ENCODE measurements at places on chromosomes 11 and 22.

DNA sequence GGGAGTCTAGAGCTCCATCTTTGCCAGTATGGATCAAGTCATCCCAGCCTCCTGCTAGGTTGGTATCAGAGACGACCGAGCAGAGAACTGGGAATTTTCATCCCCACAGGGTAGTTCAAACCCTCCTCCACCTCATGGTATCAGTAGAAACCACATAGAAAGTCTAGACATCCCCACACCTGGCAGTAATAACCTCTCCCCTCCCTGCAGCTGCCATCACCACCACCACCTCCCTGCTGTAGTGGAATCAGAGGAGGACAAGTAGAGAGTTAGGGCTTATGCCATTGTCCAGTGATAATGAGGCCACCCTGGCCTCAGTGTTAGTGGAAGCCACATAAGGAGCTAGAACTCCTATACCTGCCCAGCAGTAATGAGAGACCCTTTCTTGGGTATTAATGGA, 34.3 kb downstream of the BTG4 start:
- no peak for DNase-seq

GRCh38 chr11:85123752-85124231, 503.4 kb downstream of the DLG2 start:
- no peak for DNase-seq

- DNase-seq = no peak
Observed at GRCh38 chr11:10638316-10638925, 55.1 kb downstream of the IRAG1 start.

DNA sequence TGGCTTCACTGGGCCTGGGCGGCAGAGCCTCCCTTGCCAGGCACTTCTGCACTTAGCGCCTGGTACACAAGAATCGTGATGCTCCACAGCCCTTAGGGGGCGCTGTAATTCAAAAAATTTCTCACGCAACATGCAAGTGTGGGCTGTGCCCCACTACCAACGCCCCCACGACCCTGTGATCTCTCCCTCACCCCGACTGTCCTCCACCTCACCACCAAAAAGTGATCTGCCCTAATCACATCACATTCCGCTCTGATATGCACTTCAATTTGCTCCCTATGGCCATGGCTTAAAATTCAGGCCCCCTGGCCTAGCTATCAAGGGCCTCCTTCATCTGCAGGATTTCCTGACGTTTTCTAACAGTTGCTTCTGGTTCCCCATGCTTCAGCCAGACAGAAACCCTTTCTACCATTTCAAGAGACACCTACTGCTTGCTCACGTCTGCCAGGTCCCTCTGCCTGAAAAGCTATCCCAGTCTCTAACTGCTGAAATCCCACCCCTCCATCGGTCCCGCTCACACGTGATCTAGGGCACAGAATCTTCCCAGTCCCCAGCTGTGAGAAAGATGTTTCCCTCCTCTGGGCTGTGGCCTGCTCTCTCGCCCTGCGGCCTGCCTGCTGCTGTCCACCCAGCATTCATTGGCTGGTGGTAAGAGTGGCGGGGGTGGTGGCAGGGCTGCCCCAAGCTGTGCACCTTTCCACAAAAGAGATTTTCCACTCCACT, 27.9 kb upstream of the LRRC32 start:
- no peak for DNase-seq

DNA sequence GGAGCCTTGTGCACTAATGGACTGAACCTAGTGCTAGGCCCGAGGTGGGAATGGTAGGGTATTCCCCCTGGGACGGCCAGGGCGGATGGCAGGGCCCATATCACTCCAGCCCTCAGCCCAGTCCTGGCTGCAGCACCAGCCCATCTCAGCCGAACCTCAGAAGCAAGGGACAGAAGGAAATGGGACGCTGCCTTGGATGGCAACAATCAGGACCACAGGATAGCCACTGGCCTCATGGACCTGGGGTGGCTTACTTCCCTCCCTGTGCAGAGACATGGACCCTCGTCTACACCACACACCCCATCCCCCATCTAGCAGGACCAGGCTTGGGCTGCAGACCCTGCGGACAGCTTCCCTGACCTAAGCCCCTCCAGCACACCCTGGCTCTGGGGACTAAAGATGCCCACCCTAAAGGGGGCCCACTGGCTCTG, 24.1 kb downstream of the ARVCF start:
- DNase-seq = no peak

- no peak for DNase-seq
Observed at GRCh38 chr22:37175414-37176281, 12.4 kb downstream of the C1QTNF6 start.

GRCh38 chr11:7871056-7871455, 60.0 kb downstream of the OR10A6 start:
- no peak for DNase-seq

- no peak for DNase-seq
Observed at GRCh38 chr11:73206801-73207200, 11.3 kb upstream of the P2RY2 start.

DNA sequence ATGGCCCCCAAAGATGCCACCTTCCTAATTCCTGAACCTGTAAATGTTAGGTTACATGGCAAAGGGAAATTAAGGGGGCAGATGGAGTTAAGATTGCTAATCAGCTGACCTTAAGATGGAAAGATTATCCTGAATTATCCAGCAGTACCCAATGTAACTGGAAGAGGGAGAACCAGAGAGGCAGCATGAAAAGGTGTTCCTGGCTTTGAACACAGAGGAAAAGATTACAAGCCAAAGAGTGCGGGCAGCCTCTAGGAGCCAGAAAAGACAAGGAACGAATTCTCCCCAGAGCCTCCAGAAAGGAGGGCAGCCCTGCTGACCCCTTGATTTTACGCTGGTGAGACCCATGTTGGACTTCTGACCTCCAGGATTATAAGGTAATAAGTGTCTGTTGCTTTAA, 15.1 kb upstream of the THRSP start:
- no peak for DNase-seq

GRCh38 chr22:47205081-47205491, 442.6 kb downstream of the TBC1D22A start:
- no peak for DNase-seq

DNA sequence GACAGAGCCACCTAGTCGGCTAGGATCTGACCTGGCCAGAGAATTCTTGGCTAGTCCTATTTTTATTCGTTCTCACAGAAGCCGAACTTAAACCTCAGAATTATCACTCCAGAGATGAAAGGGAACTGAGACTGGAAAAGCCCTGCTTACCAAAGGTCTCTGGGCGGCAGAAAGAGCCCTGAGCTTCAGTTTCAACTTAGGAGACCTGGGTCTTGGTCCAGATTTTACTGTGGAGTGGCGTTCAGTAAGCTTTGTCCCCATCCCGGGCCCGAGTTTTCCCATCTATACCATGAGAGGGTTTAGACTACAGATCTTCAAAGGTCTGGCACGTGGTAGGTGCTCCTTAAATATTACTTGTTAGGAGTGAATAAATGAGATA, 516 bp downstream of the NEU3 start:
- DNase-seq = no peak

- DNase-seq = no peak
Observed at GRCh38 chr22:46780453-46780852, 18.0 kb downstream of the TBC1D22A start.

DNA sequence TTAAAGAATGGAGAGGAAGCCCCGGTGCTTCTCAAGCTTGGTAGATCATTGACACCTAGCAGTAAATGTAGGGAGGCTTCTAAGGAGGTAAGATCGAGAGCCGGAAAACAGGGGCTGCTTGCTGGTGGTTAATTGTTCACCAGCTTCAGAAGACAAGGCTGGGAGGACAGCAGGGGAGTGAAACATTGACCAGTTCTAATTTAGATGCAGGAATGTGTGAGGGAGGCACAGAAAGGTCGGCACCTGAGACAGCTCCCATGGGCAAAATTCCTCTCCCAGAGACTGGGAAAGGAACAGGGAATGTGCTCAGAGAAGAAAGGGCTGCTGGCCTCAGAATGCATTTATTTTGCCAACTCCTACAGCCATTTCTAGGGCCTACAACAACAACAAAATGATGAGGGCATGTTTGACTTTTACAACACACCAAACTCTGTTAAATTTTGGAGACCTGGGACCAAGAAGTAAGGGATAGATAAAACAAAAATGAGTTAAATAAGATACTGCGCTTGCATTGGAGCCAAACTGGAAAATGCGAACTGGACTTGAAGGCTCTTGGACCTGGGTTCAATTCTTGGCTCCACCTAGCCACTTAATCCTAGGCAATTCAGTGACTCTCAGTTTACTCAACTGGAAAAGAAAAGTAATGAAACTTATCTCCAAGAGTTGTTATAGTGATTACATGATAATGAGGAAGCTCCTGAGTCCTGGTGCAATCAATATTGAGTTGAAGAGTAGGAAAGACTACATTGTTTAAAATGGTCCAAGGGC, 31.0 kb downstream of the FZD4 start:
- DNase-seq = no peak
